ENCODE measurements at places on chromosomes 13 and 19.

- H3K4me1 ChIP-seq: peaks cover 21% of the 10 kb centered on the region
- H3K36me3 ChIP-seq: no peaks in the 10 kb centered on the region
- peak overlapping the region; percentile 85 for H3K4me3 ChIP-seq
- DNase-seq: no peak
- H3K27me3 ChIP-seq: no peaks in the 10 kb centered on the region
These were observed 505 bp downstream of the ZSWIM4 start for GRCh38 chr19:13795595-13796300.

GRCh38 chr19:6464070-6464873, at the start of gene CRB3:
Gene CRB3, plus strand, starts transcription at chr19:6464271. Its CDS starts 431 bp downstream, at chr19:6464702.
- peaks cover 5% of the 10 kb centered on the region for H3K4me1 ChIP-seq
- H3K4me3 ChIP-seq: no peak within 1 kb of the TSS
- H3K36me3 ChIP-seq: peaks cover 11% of the 10 kb centered on the region
- H3K27me3 ChIP-seq: peaks cover 3% of the 10 kb centered on the region
- DNase-seq: no peak

DNA sequence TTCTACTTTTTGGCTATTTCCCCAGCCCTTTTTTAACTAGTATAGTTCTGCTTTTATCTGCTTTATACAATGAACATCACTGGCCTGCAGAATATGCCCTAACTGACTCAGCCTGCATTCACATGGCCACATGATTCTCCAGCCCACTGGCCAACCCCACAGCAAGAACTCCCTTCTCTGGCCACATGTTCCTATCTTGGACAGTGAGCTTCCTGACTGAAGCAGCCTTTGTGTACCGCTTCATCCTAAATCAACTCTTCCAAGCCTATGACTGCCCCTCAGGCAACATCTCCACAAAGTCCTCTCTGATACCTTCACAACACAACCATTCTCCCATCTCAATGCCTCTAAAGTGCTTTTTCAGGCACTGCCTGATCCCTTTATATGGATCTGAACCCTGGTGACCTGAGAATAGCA, 214.1 kb downstream of the COL4A1 start:
- no peaks in the 10 kb centered on the region for H3K36me3 ChIP-seq
- H3K4me1 ChIP-seq: no peaks in the 10 kb centered on the region

DNA sequence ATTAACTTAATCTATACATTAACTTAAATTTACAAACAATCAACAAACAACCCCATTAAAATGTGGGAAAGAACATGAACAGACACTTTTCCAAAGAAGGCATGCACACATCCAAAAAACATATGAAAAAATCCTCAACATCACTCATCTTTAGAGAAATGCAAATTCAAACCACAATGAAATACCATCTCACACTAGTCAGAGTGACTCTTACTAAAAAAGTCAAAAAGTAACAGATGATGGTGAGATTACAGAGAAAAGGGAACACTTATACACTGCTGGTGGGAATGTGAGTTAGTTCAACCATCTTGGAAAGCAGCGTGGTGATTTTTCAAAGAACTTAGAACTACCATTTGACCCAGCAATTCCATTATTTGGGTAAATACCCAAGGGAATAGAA, 759.2 kb upstream of the SLITRK1 start:
- no peak for DNase-seq
- no peaks in the 10 kb centered on the region for H3K36me3 ChIP-seq
- H3K4me3 ChIP-seq: no peak overlapping the region
- no peaks in the 10 kb centered on the region for H3K27me3 ChIP-seq

GRCh38 chr19:56917529-56917928, 77.0 kb upstream of the PEG3 start:
- no peaks in the 10 kb centered on the region for H3K36me3 ChIP-seq
- H3K27me3 ChIP-seq: no peaks in the 10 kb centered on the region

DNA sequence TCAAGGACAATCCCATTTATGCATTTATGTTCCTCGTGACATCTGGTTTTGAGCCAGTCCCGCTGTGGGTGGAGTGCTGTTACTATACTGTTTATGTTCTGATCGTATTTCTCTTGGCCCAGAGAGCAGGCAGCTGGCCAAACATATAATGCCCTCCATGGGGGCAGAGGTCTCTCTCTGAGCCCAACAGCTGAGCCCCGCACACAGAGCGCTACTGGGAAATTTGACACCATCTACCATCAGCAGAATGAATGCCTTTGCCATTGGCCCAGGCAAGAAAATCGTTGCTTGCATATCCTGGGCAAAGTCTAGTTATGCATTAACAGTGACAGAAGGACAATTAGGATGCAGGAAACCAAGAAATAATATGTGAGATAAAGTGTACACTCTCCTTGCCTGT, 126.8 kb upstream of the CACNA1A start:
- peaks cover 1% of the 10 kb centered on the region for H3K4me1 ChIP-seq
- DNase-seq: no peak
- no peak overlapping the region for H3K4me3 ChIP-seq
- H3K27me3 ChIP-seq: no peaks in the 10 kb centered on the region
- H3K36me3 ChIP-seq: no peaks in the 10 kb centered on the region
- H3K27ac ChIP-seq: no peak overlapping the region

- H3K27ac ChIP-seq: no peak overlapping the region
- no peaks in the 10 kb centered on the region for H3K27me3 ChIP-seq
- H3K4me1 ChIP-seq: no peaks in the 10 kb centered on the region
These were observed 114.1 kb upstream of the ARGLU1 start for GRCh38 chr13:106681997-106682396.

DNA sequence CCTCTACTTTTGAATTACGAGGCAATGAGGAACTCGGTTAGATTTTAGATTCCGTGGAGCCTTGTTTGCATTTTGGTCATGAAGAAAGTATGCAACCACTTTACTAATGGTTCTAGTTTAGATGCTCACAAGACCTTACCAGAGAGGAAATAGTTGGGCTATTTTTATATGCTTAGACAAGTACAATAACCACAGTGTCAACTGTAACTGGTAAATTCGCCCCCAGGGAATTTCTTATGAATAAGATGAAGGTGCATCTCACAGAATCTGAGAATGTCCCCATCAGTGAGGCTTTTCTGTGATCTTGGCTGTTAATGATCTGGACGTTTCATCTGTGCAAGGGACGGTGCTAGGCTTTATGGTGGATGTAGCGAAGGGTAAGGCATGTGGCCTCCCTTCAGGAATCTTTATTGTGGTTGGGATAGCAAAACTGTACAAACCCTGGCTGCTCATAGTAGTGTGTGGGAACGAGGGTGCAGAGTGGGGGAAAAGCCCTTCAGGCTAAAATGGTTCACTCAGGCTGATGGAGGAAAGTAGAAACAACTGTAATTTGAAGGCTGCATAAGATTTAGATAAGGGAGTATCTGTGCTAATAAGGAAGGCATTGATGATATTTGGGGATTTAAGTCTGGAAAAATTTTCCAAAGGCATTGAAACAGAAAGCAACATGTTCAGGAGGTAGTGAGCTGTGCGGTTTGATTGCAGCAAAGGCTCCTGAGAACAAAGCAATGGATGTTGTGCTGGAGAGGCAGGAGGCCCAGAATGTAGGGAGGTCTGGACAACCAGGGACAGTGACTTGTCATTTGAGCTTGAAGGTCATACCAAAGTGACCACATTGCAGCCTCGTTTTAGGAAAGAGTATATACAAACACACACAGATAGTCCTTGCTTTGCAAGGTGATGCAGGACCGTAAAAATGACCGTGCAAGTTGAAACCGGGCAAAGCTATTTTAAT, 28.4 kb downstream of the UBAC2 start:
- peak overlapping the region; percentile 74 for H3K27ac ChIP-seq
- peak overlapping the region; percentile 78 for H3K4me3 ChIP-seq
- no peaks in the 10 kb centered on the region for H3K27me3 ChIP-seq

- H3K36me3 ChIP-seq: peaks cover 36% of the 10 kb centered on the region
- H3K27me3 ChIP-seq: no peaks in the 10 kb centered on the region
- peak overlapping the region; percentile 95 for H3K4me3 ChIP-seq
- DNase-seq: no peak
These were observed 695 bp downstream of the BST2 start for GRCh38 chr19:17404621-17405249.

DNA sequence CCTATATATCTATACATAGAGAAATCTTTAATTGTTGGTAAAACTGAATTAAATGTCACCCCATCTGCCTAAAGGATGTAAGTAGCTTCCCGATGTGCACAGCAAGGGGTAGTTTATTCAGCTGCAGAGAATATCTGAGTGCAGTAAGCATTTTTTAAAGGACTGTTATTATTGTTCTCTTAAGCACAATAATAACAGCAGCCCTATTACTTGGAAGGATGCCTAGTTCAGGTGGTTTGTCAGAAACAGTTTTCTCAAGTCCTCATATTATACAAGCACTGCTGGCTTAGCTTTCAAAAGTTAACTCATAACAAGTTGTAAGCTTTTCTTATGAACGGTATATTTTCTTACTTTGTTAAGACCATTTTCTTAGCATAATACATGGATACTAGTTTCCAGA, 142.6 kb downstream of the CRYL1 start:
- peaks cover 6% of the 10 kb centered on the region for H3K27me3 ChIP-seq
- DNase-seq: no peak
- H3K36me3 ChIP-seq: no peaks in the 10 kb centered on the region
- H3K4me3 ChIP-seq: no peak overlapping the region

- H3K36me3 ChIP-seq: no peaks in the 10 kb centered on the region
- no peak overlapping the region for H3K4me3 ChIP-seq
- H3K27me3 ChIP-seq: no peaks in the 10 kb centered on the region
- H3K4me1 ChIP-seq: no peaks in the 10 kb centered on the region
- H3K27ac ChIP-seq: no peak overlapping the region
- no peak for DNase-seq
These were observed 37.3 kb downstream of the ITGBL1 start for GRCh38 chr13:101489643-101490405.

DNA sequence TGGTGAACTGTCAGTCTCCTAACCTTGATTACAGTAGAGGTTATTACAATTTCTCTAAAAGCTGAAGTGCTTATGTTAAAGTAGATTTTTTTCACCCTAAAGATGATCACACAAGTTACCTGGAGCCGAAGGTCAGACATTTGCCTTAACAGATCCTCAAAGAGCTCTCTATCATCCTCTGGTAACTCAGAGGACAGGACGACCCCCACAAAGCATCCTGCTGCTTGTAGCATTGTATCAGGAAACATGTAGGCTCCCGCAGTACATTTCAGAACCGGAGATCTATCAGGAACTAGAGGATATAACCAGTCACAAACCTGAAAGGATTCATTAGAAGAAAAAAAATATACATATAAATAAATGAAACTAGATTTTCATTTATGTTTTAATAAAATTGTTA, 14.9 kb downstream of the SPART start:
- H3K27me3 ChIP-seq: no peaks in the 10 kb centered on the region
- no peak overlapping the region for H3K4me3 ChIP-seq
- H3K27ac ChIP-seq: no peak overlapping the region
- peaks cover 35% of the 10 kb centered on the region for H3K36me3 ChIP-seq
- no peak for DNase-seq
- peaks cover 10% of the 10 kb centered on the region for H3K4me1 ChIP-seq

DNA sequence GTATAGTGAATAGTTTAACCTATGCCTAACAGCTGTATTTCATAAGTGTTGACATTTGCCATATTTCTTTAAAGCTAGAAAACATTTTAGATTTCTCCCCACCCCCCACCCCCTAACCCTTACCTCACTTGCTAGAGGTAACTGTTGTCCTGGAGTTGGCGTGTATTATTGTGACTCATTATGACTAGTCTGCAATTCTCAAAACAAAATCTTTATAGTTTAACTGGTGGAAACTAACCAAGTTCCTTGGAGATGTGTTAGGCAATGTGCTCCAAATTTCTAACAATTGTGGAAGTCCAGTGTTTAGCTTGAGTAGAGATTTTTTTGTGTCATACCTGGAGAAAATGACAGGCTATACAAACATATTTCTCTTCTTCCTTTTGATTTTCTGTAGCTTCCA, 38.0 kb downstream of the KCTD4 start:
- DNase-seq: no peak
- no peak overlapping the region for H3K27ac ChIP-seq
- peaks cover 23% of the 10 kb centered on the region for H3K36me3 ChIP-seq

DNA sequence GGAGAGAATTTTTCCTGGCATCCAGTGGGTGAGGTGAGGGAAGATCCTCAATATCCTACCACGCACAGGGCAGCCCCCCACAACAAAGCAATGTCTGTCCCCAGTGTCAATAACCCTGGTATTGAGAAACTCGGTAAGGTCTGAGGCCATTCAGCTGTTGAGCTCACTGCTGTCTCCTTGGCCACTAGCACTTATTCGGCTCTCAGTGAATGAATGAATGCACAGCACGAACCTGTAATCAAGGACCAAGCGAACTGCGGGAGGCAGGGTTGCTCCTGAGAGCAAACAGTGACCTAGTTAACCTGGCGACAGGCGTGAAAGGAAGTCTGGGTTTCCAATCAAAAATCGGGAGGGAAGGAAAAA, 640 bp downstream of the ZSCAN5A start:
- peaks cover 15% of the 10 kb centered on the region for H3K36me3 ChIP-seq
- H3K27me3 ChIP-seq: no peaks in the 10 kb centered on the region
- peak overlapping the region; percentile 99 for H3K27ac ChIP-seq

- peak overlapping the region; percentile 52 for H3K27ac ChIP-seq
- no peak for DNase-seq
- H3K4me1 ChIP-seq: peaks cover 9% of the 10 kb centered on the region
- no peaks in the 10 kb centered on the region for H3K27me3 ChIP-seq
- H3K36me3 ChIP-seq: peaks cover 3% of the 10 kb centered on the region
These were observed 38.7 kb downstream of the PBX4 start for GRCh38 chr19:19579533-19580361.

GRCh38 chr19:50050406-50051227, 24.8 kb downstream of the ZNF473 start:
- peak overlapping the region; percentile 75 for H3K27ac ChIP-seq
- peaks cover 10% of the 10 kb centered on the region for H3K4me1 ChIP-seq
- H3K4me3 ChIP-seq: peak overlapping the region; percentile 78
- peak; percentile 41 for DNase-seq
- H3K27me3 ChIP-seq: peaks cover 2% of the 10 kb centered on the region

DNA sequence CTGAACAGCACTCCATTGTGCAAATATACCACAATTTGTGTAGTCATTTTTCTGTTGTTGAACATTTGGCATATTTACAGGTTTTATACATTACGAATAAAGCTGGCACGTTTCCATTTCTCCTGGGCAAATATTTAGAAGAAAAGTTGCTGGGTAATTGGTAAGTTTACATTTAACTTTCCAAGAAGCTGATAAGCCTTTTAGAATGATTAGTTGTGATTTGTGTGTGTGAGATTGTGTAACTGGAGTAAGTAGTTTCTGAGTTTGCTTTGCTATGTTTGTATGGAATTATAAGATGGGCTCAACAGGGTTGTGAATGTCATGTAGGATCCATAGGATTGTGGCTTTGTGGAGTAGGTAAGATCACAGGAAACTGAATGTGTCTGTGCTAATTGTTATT, 1.6 kb upstream of the ZNF529 start:
- DNase-seq: no peak
- H3K27me3 ChIP-seq: no peaks in the 10 kb centered on the region
- peak overlapping the region; percentile 98 for H3K4me3 ChIP-seq
- peak overlapping the region; percentile 29 for H3K27ac ChIP-seq

GRCh38 chr13:100645382-100645781, 29.2 kb downstream of the TMTC4 start:
- no peak overlapping the region for H3K4me3 ChIP-seq
- no peaks in the 10 kb centered on the region for H3K4me1 ChIP-seq
- H3K27me3 ChIP-seq: no peaks in the 10 kb centered on the region
- DNase-seq: no peak

- H3K27ac ChIP-seq: no peak overlapping the region
- H3K36me3 ChIP-seq: no peaks in the 10 kb centered on the region
- no peaks in the 10 kb centered on the region for H3K4me1 ChIP-seq
- H3K27me3 ChIP-seq: no peaks in the 10 kb centered on the region
These were observed 350.5 kb downstream of the DACH1 start for GRCh38 chr13:71516521-71516920.

- H3K27me3 ChIP-seq: no peaks in the 10 kb centered on the region
- no peak overlapping the region for H3K27ac ChIP-seq
- H3K4me1 ChIP-seq: no peaks in the 10 kb centered on the region
- no peak overlapping the region for H3K4me3 ChIP-seq
These were observed 24.0 kb downstream of the ZNF564 start for GRCh38 chr19:12527034-12527836.

GRCh38 chr13:97074618-97075017, 80.3 kb upstream of the OXGR1 start:
- no peaks in the 10 kb centered on the region for H3K36me3 ChIP-seq
- DNase-seq: no peak
- no peaks in the 10 kb centered on the region for H3K4me1 ChIP-seq
- H3K27ac ChIP-seq: no peak overlapping the region
- H3K27me3 ChIP-seq: no peaks in the 10 kb centered on the region
